ENCODE measurements at places on chromosomes 2 and 18. TPM values are rescaled to one million over a fixed set of nuclear protein-coding genes. Genes with fewer than 3 reads are reported as not detected.

DNA sequence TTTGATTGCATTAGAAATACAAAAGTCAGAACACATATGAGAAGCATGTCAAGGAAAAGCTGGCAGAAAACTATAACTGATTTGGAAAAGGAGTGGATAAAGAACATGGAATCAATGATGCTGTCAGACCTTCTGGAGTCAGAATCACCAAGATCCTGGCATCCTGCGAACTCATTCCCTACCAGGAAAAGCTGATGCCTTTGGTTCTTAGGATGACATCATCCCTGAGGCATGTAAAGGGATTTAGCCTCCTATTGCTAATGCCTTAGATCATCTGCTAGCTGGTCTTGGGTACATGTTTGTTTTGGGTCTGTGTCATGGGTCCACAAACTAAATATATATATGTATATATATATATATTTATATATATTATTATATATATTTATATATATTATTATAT lies 680.7 kb downstream of the EPHA4 start:
- DNase-seq, result no peak

GRCh38 chr18:75262511-75262910 lies 51.9 kb downstream of the TSHZ1 start:
- no peak for DNase-seq

DNA sequence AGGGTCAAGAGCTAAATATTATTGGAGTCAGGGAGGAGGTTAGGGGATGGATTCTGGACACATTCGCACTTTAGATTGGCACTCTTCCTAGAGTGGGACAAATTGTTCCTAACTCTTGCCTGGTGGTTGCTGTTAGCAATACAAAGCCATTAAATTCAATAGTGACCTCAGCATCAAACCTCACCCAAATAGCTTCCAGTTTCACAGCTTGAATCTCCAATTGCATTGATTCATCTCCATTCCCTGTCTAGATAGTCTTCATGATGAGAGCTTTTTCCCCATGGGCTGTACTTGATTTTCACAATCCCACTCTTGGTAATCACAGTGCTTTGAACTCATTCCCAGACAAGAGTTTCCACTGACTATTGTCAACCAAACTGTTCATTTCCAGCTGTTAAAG lies 585.9 kb upstream of the SYT4 start:
- DNase-seq, result no peak

GRCh38 chr2:167506395-167506794 lies 618.1 kb downstream of the XIRP2 start:
- no peak for DNase-seq

GRCh38 chr2:60174146-60174545 lies 379.3 kb downstream of the BCL11A start:
- DNase-seq, result no peak

- DNase-seq, result no peak
Measured at GRCh38 chr2:199302851-199303250, 154.9 kb downstream of the SATB2 start.

- DNase-seq, result no peak
Measured at GRCh38 chr2:99821039-99821438, 321.4 kb downstream of the AFF3 start.

ATAD2B gene
- 11.9 TPM for total RNA-seq

- no peak for DNase-seq
Measured at GRCh38 chr2:14616342-14616741, 16.2 kb upstream of the LRATD1 start.

- DNase-seq, result no peak
Measured at GRCh38 chr2:144504218-144504641, 15.7 kb downstream of the ZEB2 start.

GRCh38 chr2:119838179-119838578 lies 78.5 kb downstream of the PTPN4 start:
- DNase-seq, result peak; percentile 10

DNA sequence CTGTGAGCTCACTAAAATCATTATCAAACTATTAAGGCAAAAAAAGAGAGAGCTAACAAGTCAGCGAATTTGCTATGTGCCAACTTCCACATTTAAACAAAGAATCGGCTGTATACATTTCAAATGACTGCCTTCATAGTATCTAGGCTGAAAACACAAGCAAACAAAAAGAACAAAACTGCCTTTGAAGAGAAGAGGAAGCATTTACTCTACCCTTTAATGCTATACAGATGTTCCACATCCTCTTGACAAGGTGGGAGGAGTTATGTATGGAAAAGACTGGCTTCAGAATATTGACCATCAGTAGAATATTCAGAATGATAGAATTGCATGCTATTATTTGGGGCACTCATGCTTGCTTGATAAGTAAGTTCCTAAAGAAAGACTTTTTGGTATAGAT lies 741.7 kb downstream of the PLCL1 start:
- DNase-seq, result no peak

SPR gene
- 13.9 TPM for total RNA-seq

ZNF396 gene
- 0.99 TPM for total RNA-seq

GRCh38 chr2:16680304-16680703 lies 14.7 kb upstream of the CYRIA start:
- DNase-seq, result no peak

- no peak for DNase-seq
Measured at GRCh38 chr2:190935054-190935453, 54.4 kb downstream of the GLS start.

GRCh38 chr18:48514786-48515185 lies 24.0 kb upstream of the CTIF start:
- no peak for DNase-seq

DNA sequence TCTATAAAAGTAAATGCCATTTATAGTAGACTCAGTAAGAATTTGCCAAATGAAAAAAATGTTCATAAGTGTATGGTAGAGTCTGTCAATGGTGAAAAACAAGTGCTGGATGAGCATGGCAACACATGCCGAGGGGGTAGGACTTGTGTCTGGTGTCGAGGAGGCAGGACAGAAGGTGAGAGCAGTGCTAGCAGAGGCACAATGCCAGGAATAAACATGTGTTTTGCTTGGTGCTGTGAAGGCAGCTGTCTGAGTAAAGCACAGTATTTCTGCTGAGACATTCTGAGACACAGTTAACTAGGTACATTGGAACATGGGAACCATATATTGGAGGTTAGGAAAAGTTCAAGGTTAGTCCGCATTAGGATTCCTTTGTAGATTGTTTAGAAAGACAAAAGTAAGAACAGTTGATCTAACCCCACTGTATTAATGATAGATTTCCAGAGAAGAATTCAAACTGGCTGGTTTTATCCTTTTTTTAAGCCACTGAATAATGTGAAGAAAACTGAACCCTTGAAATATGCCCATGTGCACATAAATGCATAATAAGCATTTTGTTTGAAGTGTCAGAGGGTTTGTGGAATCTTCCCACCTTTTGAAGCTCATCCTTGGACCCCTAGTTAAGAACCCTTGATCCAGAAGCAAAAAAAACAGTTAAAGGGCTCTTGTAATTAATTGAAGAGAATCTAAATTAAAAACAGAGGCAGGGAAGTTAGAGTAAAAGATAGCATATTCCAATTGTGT lies 7.1 kb downstream of the RBM45 start:
- no peak for DNase-seq

DNA sequence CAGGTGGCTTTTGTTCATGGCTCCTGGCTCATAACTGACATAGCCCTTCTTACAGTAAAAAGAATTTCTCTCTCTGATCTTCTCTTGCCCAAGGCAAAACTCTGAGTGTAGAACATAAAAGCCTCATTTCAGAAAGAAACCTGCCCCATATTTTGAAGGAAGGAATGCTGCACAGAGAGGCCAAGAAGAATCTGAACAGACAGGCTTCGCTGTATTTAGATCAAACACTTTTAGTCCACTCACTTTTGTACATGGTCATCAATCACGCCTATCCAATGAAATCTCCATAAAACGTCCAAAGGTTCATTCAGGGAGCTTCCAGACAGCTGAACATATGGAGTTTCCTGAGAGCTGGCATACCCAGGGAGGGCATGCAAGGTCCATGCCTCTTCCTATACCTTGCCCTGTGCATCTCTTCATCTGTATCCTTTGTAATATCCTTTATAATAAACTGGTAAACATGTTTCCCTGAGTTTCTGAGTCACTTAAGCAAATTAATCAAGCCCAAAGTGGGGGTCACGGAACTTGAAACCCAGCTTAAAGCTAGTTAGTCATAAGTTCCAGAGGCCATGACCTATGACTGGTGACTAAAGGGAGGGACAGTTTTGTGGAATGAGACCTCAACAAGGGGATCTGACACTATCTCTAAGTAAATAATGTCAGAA lies 62.5 kb upstream of the TMEM247 start:
- DNase-seq, result no peak

IKZF2 gene
- total RNA-seq, result 12.9 TPM

- DNase-seq, result no peak
Measured at GRCh38 chr2:56515399-56515798, 331.6 kb downstream of the CCDC85A start.

SIX3 gene
- not detected for total RNA-seq

CMPK2 gene
- total RNA-seq, result 13.2 TPM

CAVIN2 gene
- not detected for total RNA-seq

- DNase-seq, result no peak
Measured at GRCh38 chr18:23842305-23842704, 153.1 kb downstream of the LAMA3 start.

- no peak for DNase-seq
Measured at GRCh38 chr2:201021914-201022313, 49.6 kb downstream of the HYCC2 start.

DNA sequence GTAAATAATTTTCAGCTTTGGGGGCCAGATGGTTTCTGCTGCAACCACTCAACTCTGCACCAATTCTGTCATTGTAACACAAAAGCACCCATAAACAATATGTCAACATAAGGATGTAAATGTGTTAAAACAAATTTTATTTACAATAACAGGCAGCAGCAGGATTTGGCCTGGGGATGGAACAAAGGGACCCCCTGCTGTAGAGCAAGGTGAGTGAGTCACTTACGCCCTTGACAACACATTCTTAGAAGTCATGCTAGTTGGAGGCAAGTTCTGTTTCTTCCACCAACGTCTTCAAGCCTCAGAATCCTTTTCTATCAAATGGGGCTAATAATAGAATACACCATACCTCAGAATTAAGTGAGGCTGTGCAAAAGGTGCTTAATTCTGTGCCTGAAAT lies 610.2 kb upstream of the SYT4 start:
- DNase-seq, result no peak

- no peak for DNase-seq
Measured at GRCh38 chr2:119137502-119137901, 21.0 kb downstream of the C1QL2 start.

DNA sequence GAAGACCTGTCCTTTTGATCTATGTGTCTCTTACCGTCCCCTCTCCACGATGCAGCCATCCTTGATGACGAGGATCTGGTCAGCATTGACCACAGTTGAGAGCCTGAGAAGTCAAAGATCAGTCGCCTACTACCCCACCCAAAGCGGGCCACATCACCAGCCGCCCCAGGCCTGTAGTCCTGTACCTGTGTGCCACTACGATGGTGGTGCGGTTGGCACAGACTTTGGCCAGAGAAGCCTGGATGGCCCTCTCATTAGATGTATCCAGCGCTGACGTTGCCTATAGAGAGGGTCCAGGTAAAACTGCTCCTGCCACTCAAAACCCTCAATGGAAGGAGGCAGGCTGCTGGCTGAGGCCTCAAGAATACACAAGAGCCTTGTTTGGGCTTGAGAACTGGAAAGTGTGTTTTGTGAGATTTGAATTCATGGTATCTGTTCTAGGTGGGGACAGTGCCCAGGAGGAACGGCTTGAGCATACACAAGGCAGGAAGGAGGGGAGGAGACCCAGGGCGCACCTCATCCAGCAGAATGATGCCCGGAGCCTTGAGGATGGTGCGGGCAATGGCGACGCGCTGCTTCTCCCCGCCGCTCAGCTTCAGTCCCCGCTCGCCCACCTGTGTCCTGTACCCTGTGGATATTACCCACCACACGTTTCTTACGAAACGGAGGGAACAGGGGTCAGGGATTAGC lies 3.8 kb downstream of the ZFAND2B start:
- no peak for DNase-seq

DNA sequence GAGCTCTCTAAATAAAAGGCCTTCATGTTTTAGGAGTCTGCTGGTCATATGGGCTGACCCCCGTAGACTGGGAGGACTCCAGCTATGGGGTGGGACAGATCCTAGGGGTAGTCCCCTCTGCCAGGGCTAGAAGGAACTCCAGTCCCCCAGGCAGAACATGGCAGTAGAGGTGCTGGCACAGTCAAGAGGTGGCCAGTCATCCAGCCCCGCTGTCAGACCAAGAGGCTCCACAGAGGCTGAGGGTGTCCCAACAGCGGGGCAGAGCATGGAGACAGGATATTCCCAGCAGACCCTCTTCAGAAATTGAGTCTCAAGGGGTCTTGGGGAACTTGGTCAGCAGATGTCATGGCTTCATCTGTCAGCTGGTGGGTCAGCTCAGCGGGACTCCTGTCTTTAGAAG lies 76.6 kb downstream of the LONRF2 start:
- no peak for DNase-seq

DNA sequence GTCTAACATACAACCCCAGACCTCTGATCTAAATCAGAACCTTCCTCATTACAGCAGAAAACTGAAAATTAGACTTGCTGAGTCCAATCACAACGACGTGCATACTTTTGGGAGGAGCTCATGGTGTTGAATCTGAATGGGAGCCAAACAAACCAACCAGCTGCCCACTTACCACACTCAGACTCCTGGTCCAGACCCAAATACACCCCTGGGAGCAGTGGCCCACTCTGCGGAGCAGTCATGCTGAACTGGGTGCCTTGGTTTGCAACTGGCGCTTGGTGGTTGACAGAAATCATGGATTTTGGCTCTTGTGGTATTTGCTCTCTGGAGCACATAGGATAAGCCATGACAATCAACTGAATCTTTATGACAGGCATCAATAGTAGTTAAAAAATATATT lies 253.6 kb upstream of the TNP1 start:
- DNase-seq, result no peak

- peak; percentile 74 for DNase-seq
Measured at GRCh38 chr2:70789304-70790135, 923 bp downstream of the FIGLA start.

- peak; percentile 1 for DNase-seq
Measured at GRCh38 chr2:188292348-188293239, 920 bp downstream of the GULP1 start.

CPS1 gene
- total RNA-seq, result 2.6 TPM

DNA sequence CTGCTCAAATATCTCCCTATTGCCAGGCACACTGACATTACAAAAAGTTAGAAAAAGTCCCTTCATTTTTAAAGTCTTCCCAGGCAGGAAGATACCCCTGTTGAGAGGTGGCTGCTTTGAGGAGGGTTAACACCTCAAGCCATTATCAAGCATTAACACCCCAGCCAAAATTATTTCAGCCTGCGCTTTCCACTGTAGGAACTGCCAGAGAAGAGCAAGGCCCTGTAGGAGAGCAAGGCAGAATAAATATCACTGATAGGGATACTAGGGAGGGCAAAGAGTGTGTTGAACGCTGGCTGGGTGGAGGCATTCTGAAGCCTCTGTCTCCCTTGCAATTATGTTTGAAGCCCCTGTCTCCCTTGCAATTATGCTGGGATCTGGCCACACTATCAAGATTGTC lies 1020.7 kb upstream of the CELF4 start:
- DNase-seq, result no peak

LAMA3 gene
- total RNA-seq, result 0.42 TPM

TMEM247 gene
- total RNA-seq, result not detected

Measured in activated naive CD8-positive, alpha-beta T cell treated with anti-CD3 and anti-CD28 coated beads for 36 hours (primary cell).